Stimulated activated CD4-positive, alpha-beta T cell treated with anti-CD3 and anti-CD28 coated beads, Interleukin-2, amount 100 ng/mL, for 4 hours (primary cell): ENCODE measurements at places on chromosomes 13 and 19.

DNA sequence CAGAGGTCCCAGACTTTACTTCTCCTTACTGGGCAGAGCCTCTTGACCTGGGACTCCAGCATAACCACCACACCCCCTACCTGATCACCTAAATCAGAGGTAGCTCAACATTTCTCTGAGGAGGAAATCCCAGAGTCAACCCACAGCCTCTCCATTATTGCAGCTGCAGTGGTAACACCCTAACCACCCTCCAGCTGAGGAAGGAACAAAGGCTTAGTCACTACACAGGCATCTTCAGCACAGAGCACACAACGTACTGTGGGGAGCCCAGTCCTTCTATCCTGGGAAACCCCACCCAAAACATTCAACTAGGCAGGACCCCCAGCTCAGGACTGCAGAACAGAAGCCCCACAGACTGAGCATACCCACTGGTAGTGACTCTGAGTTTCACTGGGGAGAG lies 824.7 kb upstream of the SLITRK5 start:
- DNase-seq: no peak

GRCh38 chr13:74562381-74562780 lies 428.2 kb upstream of the KLF12 start:
- no peak for DNase-seq

GRCh38 chr19:42069619-42070351 lies at the start of gene GRIK5:
GRIK5 (minus strand) TSS chr19:42070206; CDS start chr19:42065770, 4,436 bp downstream.
- no peak for DNase-seq

- DNase-seq: no peak
Measured at GRCh38 chr13:29761815-29762214, 88.6 kb downstream of the UBL3 start.

GRCh38 chr19:51660975-51661600 lies 14.5 kb upstream of the SIGLEC14 start:
- DNase-seq: peak; percentile 33

- DNase-seq: no peak
Measured at GRCh38 chr13:92984151-92984550, 242.5 kb upstream of the GPC6 start.

- peak; percentile 53 for DNase-seq
Measured at GRCh38 chr13:25574437-25575411, 202.9 kb downstream of the ATP8A2 start.

GRCh38 chr19:21210037-21210621 lies 68.3 kb downstream of the ZNF431 start:
- no peak for DNase-seq

DNA sequence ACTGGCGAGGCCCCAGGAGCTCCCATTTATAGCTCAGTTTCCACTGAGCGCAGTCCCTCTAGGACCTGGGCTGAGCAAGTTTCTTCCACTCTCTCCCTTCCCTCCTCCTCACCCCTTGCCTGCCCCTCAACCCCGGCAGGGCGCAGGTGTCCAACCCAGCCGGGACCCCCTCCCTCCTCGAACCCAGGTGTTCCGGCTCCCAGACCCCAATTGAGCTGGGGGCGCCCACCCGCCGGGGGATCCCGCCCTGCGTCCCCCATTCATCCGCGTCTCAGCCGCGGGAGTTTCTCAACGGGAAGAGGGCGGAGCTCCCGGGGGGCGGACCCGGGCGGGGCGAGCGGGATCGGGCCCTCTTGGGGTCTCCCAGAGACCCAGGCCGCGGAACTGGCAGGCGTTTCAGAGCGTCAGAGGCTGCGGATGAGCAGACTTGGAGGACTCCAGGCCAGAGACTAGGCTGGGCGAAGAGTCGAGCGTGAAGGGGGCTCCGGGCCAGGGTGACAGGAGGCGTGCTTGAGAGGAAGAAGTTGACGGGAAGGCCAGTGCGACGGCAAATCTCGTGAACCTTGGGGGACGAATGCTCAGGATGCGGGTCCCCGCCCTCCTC lies at the start of gene KIRREL2:
Gene KIRREL2 (plus strand): TSS at position 366 of the 604 bp plus-strand sequence. CDS start 209 bp downstream, at position 575.
- no peak for DNase-seq

- no peak for DNase-seq
Measured at GRCh38 chr19:8323781-8324185, 2.5 kb downstream of the RPS28 start.

DNA sequence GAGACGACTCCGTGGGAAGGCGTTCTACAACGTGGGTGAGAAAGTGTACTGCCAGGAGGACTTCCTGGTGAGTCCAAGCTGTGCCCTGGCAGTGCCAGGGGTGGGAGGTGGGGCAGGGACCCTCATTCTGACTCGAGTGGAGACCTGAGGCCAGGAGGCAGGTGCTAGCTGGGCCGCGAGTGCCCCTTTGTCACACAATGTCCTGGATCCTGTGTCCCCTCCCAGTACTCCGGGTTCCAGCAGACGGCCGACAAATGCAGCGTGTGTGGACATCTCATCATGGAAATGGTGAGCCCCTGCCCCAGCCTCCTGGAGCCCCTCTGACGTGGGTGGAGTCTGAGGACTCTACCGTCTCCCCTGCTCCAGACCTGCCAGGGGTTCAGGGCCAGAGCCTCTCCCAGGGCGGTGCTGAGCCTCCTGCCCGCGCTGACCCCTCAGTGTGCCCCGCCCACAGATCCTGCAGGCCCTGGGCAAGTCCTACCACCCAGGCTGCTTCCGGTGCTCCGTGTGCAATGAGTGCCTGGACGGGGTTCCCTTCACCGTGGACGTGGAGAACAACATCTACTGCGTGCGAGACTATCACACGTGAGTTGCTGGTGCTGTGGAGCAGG lies 11.6 kb downstream of the WTIP start:
- DNase-seq: no peak

DNA sequence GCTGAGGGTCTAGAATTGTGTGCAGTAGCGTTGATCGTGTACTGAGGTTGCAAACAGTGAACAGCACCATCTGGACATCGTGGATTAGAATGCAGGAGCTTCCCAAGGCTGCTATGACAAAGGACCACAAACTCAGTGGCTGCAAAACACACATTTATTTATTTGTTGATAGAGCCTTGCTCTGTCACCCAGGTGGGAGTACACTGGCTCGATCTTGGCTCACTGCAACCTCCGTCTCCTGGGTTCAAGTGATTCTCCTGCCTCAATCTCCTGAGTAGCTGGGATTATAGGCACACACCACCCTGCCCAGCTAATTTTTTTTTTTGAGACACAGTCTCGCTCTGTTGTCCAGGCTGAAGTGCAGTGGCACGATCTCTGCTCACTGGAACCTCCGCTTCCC lies 2.3 kb upstream of the UHRF1 start:
- no peak for DNase-seq

DNA sequence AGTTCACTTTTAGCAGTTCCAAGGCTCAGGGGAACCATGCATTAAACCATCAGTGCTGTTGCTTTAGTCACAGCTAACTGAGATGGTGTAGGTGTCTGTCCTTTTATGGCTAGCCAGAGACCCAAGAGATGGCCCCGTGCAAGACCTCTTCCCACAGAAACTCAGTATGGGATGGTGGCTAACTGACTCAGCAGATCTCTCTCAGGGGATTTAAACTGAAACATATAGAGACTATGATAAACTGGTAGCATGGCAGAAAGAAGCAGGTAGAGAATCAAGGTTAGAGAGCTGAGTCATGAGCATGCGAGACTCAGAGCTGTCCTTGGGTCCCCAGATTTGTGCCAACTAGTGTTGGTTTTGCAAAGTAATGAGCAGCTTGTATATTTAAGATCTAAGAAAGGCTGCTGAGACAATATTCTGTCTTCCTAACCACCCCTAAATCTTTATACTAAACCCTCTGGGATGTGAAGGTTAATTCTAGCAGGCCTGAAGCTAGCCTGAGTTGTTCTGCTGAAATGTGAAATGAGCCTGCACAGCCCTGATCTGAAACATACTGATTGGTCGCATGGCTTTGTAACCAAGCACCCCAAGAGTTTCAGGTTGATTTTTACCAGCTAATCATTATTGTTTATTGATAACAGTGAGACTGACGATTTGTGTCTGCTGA lies 6.5 kb upstream of the SCEL start:
- no peak for DNase-seq

GRCh38 chr19:12665281-12665573 lies 1.3 kb downstream of the MAN2B1 start:
- no peak for DNase-seq

- DNase-seq: no peak
Measured at GRCh38 chr13:66069570-66069969, 1160.6 kb downstream of the PCDH9 start.
